Hematopoietic multipotent progenitor cell (in vitro differentiated cells): ENCODE measurements at places on chromosomes 4 and X. TPM values are rescaled to one million over a fixed set of nuclear protein-coding genes. Genes with fewer than 3 reads are reported as not detected.

UGT2A1 gene
- total RNA-seq = not detected

HOPX gene
- total RNA-seq = 134 TPM

GAGE1 gene
- total RNA-seq = not detected

LGI2 gene
- not detected for total RNA-seq

SAT1 gene
- 140 TPM for total RNA-seq

MUC7 gene
- total RNA-seq = not detected

TXK gene
- total RNA-seq = 3.8 TPM

IL9R gene
- total RNA-seq = 4.6 TPM

AFM gene
- not detected for total RNA-seq

WFS1 gene
- 2.2 TPM for total RNA-seq

CYBB gene
- 2.7 TPM for total RNA-seq

ZNF280C gene
- 3.0 TPM for total RNA-seq

NXT2 gene
- 8.3 TPM for total RNA-seq

GK gene
- 5.7 TPM for total RNA-seq

GPR143 gene
- total RNA-seq = not detected

ASB11 gene
- total RNA-seq = under 0.01 TPM

RAB33A gene
- total RNA-seq = 18.6 TPM

PPP4R3C gene
- not detected for total RNA-seq

CPE gene
- total RNA-seq = under 0.01 TPM

PRDM8 gene
- 25.3 TPM for total RNA-seq

MBNL3 gene
- 31.8 TPM for total RNA-seq

HTT-AS gene
- total RNA-seq = not detected

PNMA6F gene
- not detected for total RNA-seq

TMSB15B gene
- 3.0 TPM for total RNA-seq

CTAG1A gene
- not detected for total RNA-seq

RPL39 gene
- 1,963 TPM for total RNA-seq

WDR19 gene
- 13.2 TPM for total RNA-seq

IQCM gene
- not detected for total RNA-seq

PPP1R3F gene
- 5.9 TPM for total RNA-seq

PASD1 gene
- total RNA-seq = not detected

SPP1 gene
- total RNA-seq = 2.2 TPM

HERC5 gene
- 6.5 TPM for total RNA-seq

PTCHD1 gene
- under 0.01 TPM for total RNA-seq
